ENCODE measurements at places on chromosomes 16 and 17.

DNA sequence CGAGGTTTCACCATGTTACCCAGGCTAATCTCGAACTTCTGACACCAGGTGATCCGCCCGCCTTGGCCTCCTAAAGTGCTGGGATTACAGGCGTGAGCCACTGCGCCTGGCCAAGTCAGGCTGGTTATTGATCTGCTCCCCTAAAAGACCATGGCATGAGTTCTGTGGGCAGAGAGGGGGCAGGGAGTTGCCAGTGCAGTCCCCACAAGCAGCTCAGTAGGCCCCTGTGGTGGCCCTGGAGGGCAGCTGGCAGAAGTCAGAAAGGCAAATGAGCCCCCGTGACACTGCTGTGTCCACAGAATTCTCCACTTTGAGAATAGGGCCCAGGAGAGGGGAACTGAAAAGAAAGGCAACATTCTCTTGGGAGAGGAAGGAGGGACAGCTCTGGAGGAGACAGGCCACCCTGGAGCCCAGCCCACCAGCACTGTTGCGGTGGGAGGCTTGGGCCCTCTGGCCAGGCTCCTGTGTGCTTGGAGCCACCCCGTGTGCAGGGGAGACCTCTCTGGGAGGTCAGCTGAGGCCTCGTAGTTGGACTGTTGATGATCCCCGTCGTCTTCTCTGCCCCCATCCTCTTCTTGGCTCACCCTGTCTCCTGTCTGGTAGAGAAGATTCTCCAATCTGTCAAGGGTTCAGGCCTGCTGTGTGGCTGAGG is 2.1 kb upstream of the AMDHD2 start:
- DNase-seq: no peak

GRCh38 chr17:27402943-27403342 is 53.3 kb upstream of the KSR1 start:
- DNase-seq: no peak

DNA sequence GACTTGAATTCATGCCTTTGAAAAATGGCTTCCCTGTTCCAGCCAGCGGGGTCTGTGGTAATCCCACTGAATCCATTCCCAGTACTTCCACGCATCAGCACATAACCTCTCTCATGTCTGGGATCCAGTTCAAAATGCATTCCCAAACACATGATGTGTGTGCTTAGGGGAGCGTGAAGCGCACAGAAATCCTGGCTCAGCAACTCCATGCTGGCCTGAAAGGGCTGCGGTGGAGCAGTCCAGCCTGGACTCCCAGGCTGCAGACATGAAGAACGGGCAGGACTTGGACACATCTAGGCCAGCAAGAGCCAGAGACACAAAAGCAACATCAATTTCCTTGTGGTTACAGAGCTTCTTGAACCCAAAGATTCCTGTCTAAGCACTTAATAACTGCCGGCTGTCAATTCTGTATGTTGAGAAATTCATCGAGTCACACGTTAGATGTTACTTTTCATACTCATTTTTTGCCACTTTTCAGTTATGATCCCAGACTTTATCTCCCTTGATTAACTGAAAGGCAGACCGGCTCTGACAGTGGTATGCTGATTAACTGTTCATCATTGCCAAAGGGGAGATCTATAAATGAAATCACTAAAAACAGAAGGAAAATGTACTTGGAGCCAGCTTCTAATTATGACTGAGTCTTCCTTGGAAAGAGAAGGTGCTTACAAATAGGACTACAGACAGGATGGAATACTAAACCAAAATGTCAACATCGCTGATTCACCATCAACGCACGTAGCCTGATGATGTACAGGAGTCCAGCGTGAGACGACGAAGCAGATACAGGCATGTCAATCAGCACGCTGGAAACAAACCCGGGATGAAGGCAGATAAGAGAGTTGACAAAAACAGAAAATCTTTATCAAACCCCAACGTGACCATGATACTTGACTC is 23.0 kb downstream of the NSMCE1 start:
- no peak for DNase-seq

DNA sequence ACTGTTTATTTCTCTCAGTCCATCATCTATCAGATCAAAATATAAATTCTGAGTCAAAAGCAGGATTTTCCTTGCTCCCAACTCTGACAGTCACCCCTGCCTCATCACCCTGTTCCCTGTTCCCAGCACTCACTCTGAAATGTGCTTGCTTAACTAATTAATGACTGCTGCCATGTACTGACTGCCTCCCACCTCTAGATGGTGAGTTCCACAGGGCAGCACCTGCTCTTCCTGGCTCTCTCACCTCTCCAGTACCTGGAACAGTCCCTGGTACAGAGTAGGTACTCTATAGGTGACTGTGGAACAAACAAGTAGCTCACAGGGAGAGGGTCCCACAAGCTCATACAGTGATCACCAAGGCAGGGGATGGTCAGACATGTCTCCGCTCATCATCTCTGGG is 114.3 kb upstream of the C16orf82 start:
- no peak for DNase-seq

DNA sequence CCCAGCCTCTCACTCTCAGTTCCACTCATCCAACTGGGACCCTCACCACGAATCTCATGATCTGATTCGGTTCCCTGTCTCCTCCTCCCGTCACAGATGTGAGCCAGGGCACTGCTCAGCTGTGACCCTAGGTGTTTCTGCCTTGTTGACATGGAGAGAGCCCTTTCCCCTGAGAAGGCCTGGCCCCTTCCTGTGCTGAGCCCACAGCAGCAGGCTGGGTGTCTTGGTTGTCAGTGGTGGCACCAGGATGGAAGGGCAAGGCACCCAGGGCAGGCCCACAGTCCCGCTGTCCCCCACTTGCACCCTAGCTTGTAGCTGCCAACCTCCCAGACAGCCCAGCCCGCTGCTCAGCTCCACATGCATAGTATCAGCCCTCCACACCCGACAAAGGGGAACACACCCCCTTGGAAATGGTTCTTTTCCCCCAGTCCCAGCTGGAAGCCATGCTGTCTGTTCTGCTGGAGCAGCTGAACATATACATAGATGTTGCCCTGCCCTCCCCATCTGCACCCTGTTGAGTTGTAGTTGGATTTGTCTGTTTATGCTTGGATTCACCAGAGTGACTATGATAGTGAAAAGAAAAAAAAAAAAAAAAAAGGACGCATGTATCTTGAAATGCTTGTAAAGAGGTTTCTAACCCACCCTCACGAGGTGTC is 26.6 kb downstream of the STH start:
- DNase-seq: no peak

GRCh38 chr16:48503336-48503735 is 106.6 kb downstream of the N4BP1 start:
- no peak for DNase-seq

DNA sequence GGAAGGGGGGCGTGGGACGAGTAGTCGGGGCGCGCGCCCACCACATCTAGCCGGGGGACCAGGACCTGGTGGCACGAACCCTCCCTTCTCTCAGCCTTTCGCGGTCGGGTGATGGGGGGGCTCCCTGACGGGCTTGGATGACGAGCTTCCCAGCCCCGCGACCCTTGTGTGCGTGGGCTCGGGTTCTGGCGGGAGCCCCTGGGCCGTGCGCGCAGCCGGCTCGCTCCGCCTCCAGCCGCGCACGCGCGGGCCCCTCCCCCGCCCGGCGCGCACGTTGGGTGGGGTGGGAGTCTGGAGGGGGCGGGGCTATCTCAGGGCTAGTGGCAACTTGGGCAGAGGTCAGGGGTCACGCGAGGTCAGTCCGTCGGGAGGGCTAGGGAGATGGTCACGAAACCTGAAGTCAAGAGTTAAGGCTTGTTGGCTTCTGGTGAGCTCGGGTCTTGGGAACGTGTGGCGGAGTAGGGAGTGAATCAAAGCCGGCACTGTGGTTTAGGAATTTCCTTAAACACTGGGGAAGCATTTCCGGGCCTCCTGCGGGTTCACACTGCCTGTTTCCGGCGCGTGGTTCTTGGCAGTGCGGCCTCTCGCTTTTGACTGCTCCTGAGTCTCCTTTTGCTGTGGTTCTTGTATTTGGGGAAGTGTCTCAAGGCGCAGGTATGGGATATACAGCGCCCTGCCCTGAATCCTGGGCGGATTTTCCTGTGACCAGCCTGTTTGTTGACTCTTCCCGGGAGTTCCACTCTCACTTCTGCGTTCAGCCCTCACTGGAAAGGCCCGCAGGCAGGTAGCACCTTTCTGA is at the start of gene SRCAP:
SRCAP (plus strand) TSS at position 356 of the 799 bp plus-strand sequence. CDS start 1,654 bp downstream, outside the sequence.
- DNase-seq: peak; percentile 79

DNA sequence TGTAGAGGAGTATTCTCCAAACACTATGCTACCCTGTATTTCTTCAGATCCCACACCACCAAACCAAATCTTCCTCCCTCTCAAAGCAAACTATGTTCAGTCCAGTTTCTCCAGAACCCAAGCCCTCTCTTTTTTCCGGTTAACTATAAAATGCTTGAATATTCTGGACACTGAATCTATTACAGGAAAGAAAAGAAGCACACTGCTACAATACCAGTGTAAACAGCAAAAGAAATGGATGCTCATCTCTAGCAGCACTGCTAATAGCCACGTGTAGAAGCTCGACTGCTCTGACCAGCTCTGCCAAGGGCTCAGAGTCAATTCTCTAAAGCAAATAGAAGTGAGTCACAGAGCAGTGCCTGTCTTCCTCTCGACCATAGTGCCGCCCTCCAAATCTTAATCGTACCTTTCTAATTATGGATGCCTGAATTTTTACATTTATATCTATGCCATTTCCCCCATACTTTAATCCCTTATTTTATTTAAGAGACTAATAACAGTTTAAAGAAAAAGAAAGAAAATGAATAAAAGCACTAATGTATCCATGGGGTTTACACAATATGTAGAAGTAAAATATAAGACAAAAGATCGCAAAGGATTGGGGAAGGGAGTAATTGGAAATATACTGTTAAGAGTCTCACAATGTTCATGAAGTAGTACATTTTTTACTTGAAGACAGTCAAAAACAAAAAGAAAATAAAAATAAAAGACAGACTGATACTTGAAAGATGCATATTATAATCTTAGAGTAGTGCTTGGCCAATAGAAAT is 154.5 kb downstream of the PARN start:
- DNase-seq: no peak

DNA sequence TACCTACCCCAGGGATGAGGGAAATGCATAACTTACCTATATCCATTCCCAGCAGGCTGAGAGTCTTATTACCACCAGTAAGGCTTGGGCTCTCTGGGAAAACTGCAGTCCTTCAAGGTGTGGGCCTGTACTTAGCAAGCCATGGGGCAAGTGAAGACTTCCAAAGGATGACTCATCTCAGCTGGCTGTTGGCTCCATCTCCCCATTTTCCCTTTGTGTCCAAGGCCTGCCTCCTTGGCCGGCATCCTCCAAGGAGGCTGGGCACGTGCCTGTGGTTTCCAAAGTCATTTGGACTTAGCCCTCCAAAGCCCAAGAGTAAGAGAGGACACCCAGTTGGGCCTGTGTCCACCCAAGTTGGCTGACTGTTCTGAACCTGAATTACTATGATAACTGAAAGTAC is 89.8 kb downstream of the TMEM100 start:
- DNase-seq: no peak

DNA sequence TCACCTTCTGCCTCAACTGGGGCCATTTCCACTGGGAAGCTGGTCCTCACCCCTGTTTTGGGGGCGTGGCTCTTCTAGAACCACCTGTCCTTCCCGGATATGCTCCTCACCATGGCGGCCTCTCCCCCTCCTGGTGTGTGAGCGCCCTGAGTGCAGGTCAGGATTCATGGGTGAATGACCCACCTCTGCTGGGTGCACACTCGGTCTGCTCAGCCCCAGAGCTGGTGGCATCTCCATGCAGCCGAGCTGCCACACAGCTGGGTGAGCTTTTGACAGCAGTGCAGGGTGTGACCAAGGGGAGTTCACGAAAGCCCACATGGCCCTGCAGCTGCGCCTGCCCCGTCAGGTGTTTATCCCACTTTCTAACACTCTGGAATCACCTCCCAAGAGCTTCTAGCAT is 27.3 kb downstream of the GRIN2C start:
- no peak for DNase-seq

GRCh38 chr17:21287703-21288449 is 3.4 kb downstream of the MAP2K3 start:
- peak; percentile 97 for DNase-seq

DNA sequence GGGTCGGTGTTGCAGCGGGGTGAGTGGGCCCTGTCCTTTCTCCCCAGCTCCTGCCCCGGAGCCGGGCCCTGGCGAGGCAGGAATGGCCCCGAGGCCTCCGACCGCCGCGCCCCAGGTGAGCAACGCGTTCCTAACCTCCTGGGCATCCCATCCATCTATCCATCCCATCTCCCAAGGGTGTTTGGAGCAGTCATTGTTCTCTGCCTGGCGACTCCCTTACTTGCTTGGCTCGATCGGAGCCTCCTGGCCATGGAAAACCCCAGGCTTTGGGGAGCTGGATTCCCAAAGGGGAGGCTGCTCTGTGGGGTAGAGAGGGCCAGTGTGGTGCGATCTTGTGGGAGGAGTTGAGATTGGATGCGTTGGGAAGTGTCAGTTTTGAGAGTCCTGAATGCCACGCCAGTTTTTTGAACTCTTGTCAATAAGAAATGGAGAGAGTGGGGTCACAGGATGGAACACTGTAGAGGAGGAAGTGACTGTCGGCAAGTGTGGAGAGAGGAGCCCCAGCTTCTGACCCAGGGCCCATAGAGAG is 684 bp downstream of the ZFP90 start:
- DNase-seq: no peak

DNA sequence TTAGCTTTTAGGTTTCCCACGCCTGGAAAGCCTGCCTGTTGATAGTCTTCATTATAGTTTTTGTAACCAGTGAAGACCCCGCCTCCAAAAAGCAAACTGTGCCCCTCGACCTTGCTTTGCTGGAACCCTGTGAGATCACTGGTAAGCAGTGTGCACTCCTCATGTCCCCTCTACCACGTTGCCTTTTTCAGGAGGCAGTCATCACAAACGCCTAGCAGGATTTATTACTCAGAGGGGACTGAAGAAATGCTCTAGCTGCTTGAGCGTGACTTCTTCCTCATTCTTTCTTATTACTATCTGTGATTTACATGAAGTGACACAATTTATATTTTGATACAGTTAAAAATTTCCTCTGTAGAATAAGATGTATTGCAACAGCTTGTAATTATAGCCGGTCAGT is 6.5 kb upstream of the KRTAP3-1 start:
- DNase-seq: no peak

DNA sequence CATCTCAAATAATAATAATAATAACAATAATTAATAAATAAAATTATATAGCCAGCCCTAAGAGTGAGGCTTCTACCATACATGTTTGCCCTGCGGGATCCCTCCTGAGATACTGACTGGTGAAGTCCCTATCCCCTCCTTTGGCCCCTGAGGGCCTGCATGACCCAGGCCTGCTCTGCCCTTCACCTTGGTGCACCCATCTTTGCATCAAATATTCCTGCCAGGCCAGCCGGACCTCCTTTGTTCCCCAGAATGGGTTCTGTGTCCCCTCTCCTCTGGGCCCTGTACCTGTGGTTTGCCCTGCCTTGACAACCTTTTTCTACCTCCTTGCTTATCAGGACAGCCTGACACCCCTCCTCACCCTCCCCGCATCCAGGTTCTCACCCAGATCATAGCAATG is 2.0 kb upstream of the RNF112 start:
- no peak for DNase-seq

Data from LoVo (cell line).